ENCODE measurements at places on chromosomes 3 and 15. TPM values are rescaled to one million over a fixed set of nuclear protein-coding genes. Genes with fewer than 3 reads are reported as not detected.

DNA sequence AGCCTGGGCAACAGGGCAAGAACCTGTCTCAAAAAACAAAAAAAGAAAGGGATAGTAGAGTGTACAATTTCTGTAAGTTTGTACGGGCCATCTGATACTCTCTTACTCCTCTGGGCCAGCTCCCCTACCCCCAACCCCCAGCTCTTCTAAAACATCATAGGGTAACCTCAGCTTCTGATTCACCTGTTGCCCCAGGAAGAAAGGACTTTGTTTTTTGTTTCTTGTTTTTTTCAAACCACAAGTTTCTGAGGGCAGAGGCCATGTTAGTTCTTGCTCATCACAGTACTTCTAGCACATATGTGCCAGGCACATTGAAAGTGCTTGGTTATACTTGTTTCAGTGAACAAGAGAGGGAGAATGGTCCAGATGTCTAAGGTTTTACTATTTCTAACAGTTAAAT, 20.2 kb downstream of the ATOSA start:
- DNase-seq: peak; percentile 22
- no peaks in the 10 kb centered on the region for H3K27me3 ChIP-seq
- H3K36me3 ChIP-seq: peaks cover 43% of the 10 kb centered on the region
- H3K4me3 ChIP-seq: no peak overlapping the region
- H3K27ac ChIP-seq: no peak overlapping the region

DNA sequence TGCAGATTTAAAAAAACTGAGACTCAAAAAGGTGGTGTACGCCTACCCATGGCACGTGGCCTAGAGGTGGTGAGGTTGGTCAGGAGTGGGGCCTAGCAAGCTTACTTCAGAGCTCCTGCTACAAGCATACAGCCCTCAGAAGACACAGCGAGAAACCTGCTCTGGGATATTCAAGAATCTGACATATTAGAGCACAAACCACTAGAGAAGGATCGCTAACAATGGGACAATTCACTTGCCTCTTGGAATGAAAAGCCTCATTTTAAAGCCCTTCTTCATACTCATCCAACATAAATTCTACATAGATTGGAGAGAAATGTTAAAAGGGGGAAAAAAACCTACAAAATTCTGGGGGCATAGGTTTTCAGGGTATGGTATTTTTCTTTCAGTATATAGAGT, 118.0 kb upstream of the ARHGEF3 start:
- no peak overlapping the region for H3K4me3 ChIP-seq
- H3K27me3 ChIP-seq: no peaks in the 10 kb centered on the region
- H3K4me1 ChIP-seq: peaks cover 79% of the 10 kb centered on the region
- DNase-seq: no peak

DNA sequence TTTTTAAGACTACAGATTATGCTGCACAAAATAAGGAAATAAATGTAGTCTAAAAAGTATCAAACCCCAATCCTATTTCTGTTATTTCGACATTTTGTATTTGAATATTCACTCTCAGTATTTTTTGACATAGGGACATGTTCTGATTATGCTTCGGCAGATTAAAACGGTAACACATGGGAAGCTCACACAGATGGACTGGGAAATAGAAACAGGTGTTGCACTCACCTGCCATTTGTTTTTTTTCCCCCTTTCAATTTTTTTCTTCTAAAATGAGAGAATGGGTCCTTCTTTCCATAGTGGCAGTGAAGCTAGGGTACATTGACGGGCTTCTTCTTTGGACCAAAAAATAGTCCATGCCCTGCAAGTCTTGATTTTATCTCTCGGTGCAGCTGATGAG, 163.1 kb downstream of the MYRIP start:
- H3K4me3 ChIP-seq: no peak overlapping the region
- no peaks in the 10 kb centered on the region for H3K36me3 ChIP-seq
- no peaks in the 10 kb centered on the region for H3K4me1 ChIP-seq
- no peak overlapping the region for H3K27ac ChIP-seq
- DNase-seq: no peak

GRCh38 chr15:82986442-82986780, 401 bp downstream of the RAMAC start:
- H3K27me3 ChIP-seq: no peaks in the 10 kb centered on the region
- H3K4me1 ChIP-seq: peaks cover 36% of the 10 kb centered on the region
- peak; percentile 57 for DNase-seq
- H3K27ac ChIP-seq: peak overlapping the region; percentile 97
- peak overlapping the region; percentile 98 for H3K4me3 ChIP-seq

DNA sequence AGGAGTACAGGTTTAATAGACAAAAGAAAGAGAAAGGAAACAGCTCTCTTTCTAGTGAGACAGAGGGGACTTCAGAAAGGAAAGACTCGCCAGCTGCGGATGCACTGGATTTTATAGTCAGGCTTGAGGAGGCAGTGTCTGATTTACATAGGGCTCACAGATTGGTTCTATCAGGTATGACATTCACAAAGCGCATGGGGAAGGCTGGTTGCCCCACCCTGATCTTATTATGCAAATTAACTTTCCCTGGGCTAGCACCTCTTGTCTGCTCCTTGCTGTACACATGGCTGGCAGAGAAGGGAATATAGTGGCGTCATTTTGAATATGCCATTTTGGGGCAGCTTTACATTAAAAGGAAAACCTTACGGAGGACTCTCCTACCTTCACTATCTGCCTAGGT, 938.4 kb upstream of the SEMA6D start:
- no peaks in the 10 kb centered on the region for H3K36me3 ChIP-seq
- no peak overlapping the region for H3K27ac ChIP-seq
- H3K4me1 ChIP-seq: no peaks in the 10 kb centered on the region
- no peak overlapping the region for H3K4me3 ChIP-seq

DNA sequence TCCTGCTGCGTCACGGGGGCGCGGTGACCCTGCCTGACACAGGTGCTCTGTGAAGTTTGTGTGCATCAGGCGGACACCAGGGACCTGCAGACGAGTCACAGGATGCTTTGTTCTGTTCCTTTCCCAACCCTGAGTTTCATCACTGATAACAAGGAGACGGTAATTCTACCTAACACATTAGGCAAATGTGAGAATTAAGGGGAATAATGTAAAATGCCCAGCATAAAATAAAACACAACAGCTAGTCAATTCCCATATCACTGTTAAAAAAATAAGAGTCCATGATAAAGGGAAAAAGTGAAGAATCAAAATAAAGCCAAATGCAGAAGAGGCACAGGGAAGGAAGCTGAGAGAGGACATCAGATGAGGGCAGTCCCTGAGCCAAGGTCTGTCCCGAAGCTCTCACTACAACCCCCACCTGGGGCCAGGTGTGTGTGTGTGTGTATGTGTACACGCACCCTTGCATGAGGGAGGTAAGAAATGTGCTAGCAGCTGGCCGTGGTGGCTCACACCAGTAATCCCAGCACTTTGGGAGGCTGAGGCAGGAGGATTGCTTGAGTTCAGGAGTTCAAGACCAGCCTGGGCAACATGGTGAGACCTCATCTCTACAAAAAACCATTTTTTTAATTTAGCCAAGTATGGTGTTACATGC, 27.5 kb downstream of the PLA2G4D start:
- no peak overlapping the region for H3K27ac ChIP-seq
- no peak for DNase-seq
- no peaks in the 10 kb centered on the region for H3K36me3 ChIP-seq
- peaks cover 16% of the 10 kb centered on the region for H3K27me3 ChIP-seq
- no peak overlapping the region for H3K4me3 ChIP-seq

DNA sequence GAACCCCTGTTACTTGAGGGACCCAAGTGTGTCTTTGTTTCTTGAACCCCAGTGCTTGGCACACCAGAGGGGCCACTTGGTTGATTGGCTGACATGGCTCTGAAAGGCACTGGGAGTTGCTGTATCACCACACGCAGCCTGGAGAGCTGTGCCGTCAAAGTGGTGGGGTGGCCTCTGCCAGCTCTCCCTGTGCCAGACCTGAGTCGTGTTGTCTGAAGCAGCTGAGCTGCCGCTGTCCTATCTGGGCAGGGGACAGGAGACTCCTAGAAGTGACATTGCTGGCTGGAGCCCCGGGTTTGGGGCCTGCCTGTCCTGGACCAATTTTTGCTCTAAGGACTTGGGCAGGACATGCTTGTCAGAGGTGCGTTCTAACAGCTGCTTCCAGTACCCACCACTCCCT, 5.5 kb upstream of the SNX22 start:
- DNase-seq: no peak
- H3K27ac ChIP-seq: no peak overlapping the region
- peaks cover 6% of the 10 kb centered on the region for H3K36me3 ChIP-seq
- peaks cover 18% of the 10 kb centered on the region for H3K4me1 ChIP-seq

DNA sequence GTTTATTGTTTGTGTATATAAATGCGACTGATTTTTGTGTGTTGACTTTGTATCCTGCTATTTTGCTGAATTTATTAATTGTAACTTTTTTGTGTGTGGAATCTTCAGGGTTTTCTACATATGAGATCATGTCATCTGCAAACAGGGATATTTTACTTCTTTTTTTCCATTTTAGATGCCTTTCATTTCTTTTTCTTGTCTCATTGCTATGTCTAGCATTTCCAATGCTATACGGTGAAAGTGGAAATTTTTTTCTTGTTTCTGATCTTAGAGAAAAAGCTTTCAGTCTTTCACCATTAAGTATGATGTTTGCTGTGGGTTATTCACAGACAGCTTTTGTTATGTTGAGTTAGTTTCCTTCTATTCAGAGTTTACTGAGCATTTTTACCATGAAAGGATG, 31.4 kb downstream of the COMMD2 start:
- H3K27ac ChIP-seq: no peak overlapping the region
- H3K36me3 ChIP-seq: peaks cover 8% of the 10 kb centered on the region
- no peaks in the 10 kb centered on the region for H3K4me1 ChIP-seq
- H3K27me3 ChIP-seq: peaks cover 5% of the 10 kb centered on the region
- no peak overlapping the region for H3K4me3 ChIP-seq

- no peak overlapping the region for H3K4me3 ChIP-seq
- peaks cover 11% of the 10 kb centered on the region for H3K4me1 ChIP-seq
- H3K27ac ChIP-seq: no peak overlapping the region
- no peaks in the 10 kb centered on the region for H3K27me3 ChIP-seq
Measured at GRCh38 chr15:100461049-100461448, 67.7 kb downstream of the CERS3 start.

GRCh38 chr3:170560296-170560695, 25.6 kb downstream of the SLC7A14 start:
- DNase-seq: no peak
- peaks cover 10% of the 10 kb centered on the region for H3K4me1 ChIP-seq
- H3K27ac ChIP-seq: no peak overlapping the region
- H3K4me3 ChIP-seq: no peak overlapping the region
- no peaks in the 10 kb centered on the region for H3K36me3 ChIP-seq

DNA sequence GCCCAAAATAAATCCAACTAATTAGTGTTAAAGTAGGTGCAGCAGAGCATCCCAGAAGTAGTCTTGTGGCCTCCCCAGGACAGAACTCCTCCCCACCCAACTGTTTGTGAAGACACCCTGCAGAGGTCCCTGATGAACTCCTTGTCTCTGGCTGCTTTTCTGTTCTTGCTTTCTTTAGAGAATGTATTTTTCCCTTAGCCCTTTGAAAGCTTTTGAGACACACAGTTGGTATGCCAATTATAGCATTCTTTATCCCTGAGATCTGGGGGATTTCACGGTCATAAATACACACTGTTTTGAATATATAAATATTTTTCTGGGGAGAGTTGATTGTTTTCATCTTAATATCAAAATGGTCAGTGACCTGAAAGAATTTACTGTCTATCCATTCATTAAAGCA, 9.8 kb downstream of the TFG start:
- no peak for DNase-seq

- H3K4me1 ChIP-seq: no peaks in the 10 kb centered on the region
- no peak overlapping the region for H3K4me3 ChIP-seq
- no peak for DNase-seq
- no peaks in the 10 kb centered on the region for H3K36me3 ChIP-seq
- H3K27ac ChIP-seq: no peak overlapping the region
Measured at GRCh38 chr3:133152681-133153220, 114.6 kb downstream of the TMEM108 start.

DNA sequence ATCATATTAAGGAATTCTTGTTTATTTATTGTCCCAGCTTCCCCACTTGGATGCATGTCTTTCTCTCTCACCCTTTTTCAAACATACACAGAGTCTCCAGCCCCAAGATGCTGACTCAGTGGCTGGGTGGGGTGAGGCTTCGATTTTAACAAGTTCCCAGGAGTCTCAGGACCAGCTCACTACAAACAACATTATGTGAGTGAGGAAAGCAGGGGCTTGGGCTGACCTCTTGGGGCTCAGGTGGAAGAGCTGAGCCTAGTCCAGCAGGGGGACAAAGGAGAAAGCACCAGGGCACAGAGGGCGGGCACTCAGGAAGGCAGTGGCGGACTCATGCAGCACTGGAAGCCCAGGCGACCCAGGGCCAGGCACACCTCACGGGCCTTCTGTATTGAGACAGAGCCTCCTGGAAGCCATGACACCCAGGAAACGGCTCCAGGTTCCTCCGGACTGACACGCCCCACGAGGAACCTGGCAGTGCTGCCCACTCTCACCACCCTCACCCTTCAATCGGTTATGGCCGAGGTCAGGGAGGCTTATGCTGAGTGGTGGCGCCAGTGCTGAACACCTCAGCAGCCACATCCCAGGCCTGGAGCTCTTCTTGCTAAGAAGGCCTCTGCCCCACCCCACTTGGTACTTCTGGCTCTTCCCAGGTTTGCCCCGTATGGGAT, 97.4 kb downstream of the LRIG1 start:
- no peak overlapping the region for H3K4me3 ChIP-seq
- no peak for DNase-seq
- H3K27me3 ChIP-seq: no peaks in the 10 kb centered on the region
- no peaks in the 10 kb centered on the region for H3K4me1 ChIP-seq

GRCh38 chr15:73752806-73753193, 351 bp downstream of the INSYN1 start:
- no peaks in the 10 kb centered on the region for H3K4me1 ChIP-seq
- no peak overlapping the region for H3K27ac ChIP-seq
- H3K4me3 ChIP-seq: no peak overlapping the region
- peaks cover 51% of the 10 kb centered on the region for H3K27me3 ChIP-seq
- no peaks in the 10 kb centered on the region for H3K36me3 ChIP-seq

DNA sequence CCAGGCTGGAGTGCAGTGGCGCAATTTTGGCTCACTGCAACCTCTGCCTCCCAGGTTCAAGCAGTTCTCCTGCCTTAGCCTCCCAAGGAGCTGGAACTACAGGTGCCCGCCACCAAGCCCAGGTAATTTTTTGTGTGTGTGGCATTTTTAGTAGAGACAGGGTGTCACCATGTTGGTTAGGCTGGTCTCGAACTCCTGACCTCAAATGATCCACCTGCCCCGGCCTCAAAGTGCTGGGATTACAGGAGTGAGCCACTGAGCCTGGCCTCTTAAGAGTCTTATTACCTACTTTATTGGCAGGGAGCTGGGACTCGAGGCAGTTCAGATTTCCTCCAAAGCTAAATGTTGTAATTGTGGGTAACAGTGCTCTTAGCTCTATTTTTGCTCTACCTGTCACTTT, 16.4 kb downstream of the PXYLP1 start:
- peaks cover 8% of the 10 kb centered on the region for H3K4me1 ChIP-seq
- no peak overlapping the region for H3K27ac ChIP-seq
- H3K27me3 ChIP-seq: no peaks in the 10 kb centered on the region
- H3K36me3 ChIP-seq: peaks cover 2% of the 10 kb centered on the region
- no peak for DNase-seq

GRCh38 chr3:14487086-14487485, 53.1 kb downstream of the GRIP2 start:
- H3K4me1 ChIP-seq: no peaks in the 10 kb centered on the region
- no peak overlapping the region for H3K4me3 ChIP-seq
- H3K36me3 ChIP-seq: peaks cover 16% of the 10 kb centered on the region
- no peak for DNase-seq
- no peaks in the 10 kb centered on the region for H3K27me3 ChIP-seq

Gene PYGO1
- not detected for total RNA-seq

Gene GPR62
- not detected for total RNA-seq

Gene GOLGA6A
- total RNA-seq: not detected

Gene PLSCR5
- not detected for total RNA-seq

Gene TNNC1
- total RNA-seq: 0.84 TPM

Gene SLC35G2
- 0.16 TPM for total RNA-seq

Gene STAC
- not detected for total RNA-seq

Gene LCTL
- total RNA-seq: not detected

Gene SV2B
- not detected for total RNA-seq

Gene ISLR
- total RNA-seq: not detected
